ENCODE measurements at places on chromosomes 3 and 15. TPM values are rescaled to one million over a fixed set of nuclear protein-coding genes. Genes with fewer than 3 reads are reported as not detected.
A peak's percentile ranks its signal among the peaks of the same experiment; 100 is the strongest.

Gene GNAT1
- not detected for total RNA-seq

Gene SKOR1
- 0.13 TPM for total RNA-seq

- no peak overlapping the region for H3K4me3 ChIP-seq
- peaks cover 58% of the 10 kb centered on the region for H3K4me1 ChIP-seq
- H3K27ac ChIP-seq: no peak overlapping the region
- no peak for DNase-seq
- H3K27me3 ChIP-seq: no peaks in the 10 kb centered on the region
- no peaks in the 10 kb centered on the region for H3K36me3 ChIP-seq
Measured at GRCh38 chr15:99590913-99591646, 25.3 kb downstream of the MEF2A start.

DNA sequence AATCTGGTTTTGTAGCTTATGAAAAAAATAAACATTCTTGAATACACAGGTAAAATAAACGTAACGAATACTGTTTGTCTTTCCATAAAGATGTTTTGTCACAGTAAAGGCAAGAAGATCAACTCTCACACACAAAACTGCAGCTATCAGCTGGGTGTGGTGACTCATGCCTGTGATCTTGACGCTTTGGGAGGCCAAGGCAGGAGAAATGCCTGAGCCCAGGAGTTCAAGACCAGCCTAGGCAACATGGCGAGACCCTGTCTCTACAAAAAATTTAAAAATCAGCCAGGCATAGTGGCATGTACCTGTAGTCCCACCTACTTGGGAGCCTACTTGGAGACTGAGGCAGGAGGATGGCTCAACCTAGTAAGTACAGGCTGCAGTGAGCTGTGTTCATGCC is 39.6 kb downstream of the CBLB start:
- peaks cover 8% of the 10 kb centered on the region for H3K4me1 ChIP-seq
- H3K27me3 ChIP-seq: no peaks in the 10 kb centered on the region
- no peak overlapping the region for H3K4me3 ChIP-seq
- DNase-seq: no peak

Gene KCNH8
- not detected for total RNA-seq

DNA sequence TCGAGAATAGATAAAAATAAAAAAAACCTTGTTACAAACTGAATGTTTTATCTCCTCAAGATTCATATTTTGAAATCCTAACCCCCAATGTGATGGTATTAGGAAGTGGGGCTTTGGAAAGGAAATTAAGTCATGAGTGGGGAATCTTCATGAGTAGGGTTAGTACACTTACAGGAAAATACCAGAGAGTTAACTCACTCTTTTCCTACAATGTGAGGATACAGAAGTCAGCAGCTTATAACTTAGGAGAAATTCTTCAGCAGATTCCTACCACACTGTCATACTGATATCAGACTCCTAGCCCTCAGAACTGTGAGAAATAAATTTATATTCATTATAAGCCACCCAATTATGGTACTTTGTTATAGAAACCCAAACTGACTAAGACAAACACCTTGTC is 453.1 kb downstream of the GBE1 start:
- no peak overlapping the region for H3K27ac ChIP-seq
- no peaks in the 10 kb centered on the region for H3K4me1 ChIP-seq
- H3K36me3 ChIP-seq: no peaks in the 10 kb centered on the region
- H3K27me3 ChIP-seq: no peaks in the 10 kb centered on the region

Gene SCN11A
- not detected for total RNA-seq

- H3K27me3 ChIP-seq: no peaks in the 10 kb centered on the region
- peaks cover 38% of the 10 kb centered on the region for H3K4me1 ChIP-seq
- H3K27ac ChIP-seq: peak overlapping the region; percentile 63
Measured at GRCh38 chr3:11288786-11289637, 16.8 kb downstream of the ATG7 start.

Gene FANCD2OS
- not detected for total RNA-seq

Gene ECE2
- total RNA-seq: not detected

DNA sequence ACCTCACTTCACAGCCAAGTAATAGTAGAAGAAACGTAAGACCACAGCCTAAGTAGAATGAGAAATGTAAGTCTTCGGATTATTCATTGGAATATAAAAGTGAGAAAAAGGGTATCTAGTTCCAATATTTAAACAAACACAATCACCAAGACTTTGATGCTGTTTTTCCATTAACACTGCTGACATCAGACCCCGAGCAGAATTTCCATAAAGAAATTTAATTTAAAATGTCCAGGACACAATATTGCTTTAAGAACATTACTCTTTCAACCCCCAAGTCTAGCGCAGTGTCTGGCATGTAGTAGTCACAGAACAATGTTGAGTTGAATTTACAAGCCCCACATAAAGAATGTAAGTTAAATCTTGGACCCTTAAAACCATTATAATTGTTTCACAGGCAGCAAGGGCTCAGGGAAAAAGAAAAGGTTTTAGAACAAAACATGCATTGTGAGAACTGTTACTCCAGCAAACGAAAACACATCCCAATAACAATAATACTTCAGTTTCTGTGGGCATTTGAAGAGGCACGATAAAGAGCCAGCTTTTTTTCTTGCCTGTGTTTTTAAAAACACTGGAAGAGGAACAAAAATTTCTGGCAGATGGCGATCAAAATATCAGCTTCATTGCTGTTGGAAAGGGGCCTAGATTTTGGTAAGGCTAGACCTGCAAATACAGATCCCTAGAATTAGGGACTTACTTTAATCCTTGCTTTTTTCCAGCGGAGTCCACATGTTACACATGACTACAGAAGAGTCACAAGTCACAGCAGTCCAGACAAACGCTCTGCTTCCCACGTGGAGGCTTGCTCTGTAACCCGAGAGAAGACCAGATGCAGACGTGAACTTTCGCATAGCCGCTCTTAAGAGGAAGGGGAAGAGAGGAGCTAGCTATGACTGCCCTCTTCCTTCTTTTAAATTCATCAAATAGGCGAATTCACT is 77.9 kb upstream of the IGSF10 start:
- H3K27ac ChIP-seq: peak overlapping the region; percentile 1
- H3K4me3 ChIP-seq: peak overlapping the region; percentile 39
- no peaks in the 10 kb centered on the region for H3K36me3 ChIP-seq
- peak; percentile 42 for DNase-seq
- H3K27me3 ChIP-seq: no peaks in the 10 kb centered on the region

GRCh38 chr3:9102240-9102981 is 139.1 kb upstream of the RAD18 start:
- H3K27me3 ChIP-seq: no peaks in the 10 kb centered on the region
- no peak overlapping the region for H3K4me3 ChIP-seq
- H3K4me1 ChIP-seq: no peaks in the 10 kb centered on the region
- H3K36me3 ChIP-seq: no peaks in the 10 kb centered on the region
- no peak for DNase-seq
- H3K27ac ChIP-seq: no peak overlapping the region

- H3K36me3 ChIP-seq: no peaks in the 10 kb centered on the region
- H3K4me3 ChIP-seq: no peak overlapping the region
- no peak for DNase-seq
- H3K4me1 ChIP-seq: no peaks in the 10 kb centered on the region
Measured at GRCh38 chr3:74041068-74041675, 416.4 kb upstream of the PDZRN3 start.

Gene TLNRD1
- 1.9 TPM for total RNA-seq

- peak overlapping the region; percentile 33 for H3K27ac ChIP-seq
- no peaks in the 10 kb centered on the region for H3K27me3 ChIP-seq
- DNase-seq: no peak
- no peaks in the 10 kb centered on the region for H3K36me3 ChIP-seq
Measured at GRCh38 chr3:69409011-69409410, 23.1 kb upstream of the FRMD4B start.

DNA sequence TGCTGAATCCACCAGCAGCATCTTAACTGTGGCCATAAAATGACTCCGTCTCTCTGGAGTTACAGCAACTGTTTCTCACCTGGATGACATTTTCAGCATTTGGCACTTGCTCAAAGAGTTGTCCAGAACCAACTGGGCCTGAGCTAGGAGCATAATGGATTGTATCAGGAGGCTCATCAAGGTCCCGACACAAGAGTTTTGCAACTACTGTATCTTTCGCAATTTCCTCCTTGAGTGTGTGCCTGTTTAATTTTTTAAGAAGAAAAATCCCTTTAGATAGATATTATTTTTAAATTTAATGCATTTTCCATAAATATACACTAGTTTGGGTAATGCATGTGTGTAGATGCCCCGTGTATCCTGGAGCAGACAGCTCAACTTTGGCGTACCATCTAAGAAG is 44.3 kb upstream of the C3orf49 start:
- no peak overlapping the region for H3K4me3 ChIP-seq
- H3K36me3 ChIP-seq: no peaks in the 10 kb centered on the region
- no peak overlapping the region for H3K27ac ChIP-seq
- H3K27me3 ChIP-seq: no peaks in the 10 kb centered on the region
- no peaks in the 10 kb centered on the region for H3K4me1 ChIP-seq

GRCh38 chr3:108006077-108006771 is 84.6 kb downstream of the CD47 start:
- H3K27me3 ChIP-seq: no peaks in the 10 kb centered on the region
- no peak for DNase-seq
- no peak overlapping the region for H3K27ac ChIP-seq
- H3K4me3 ChIP-seq: no peak overlapping the region

DNA sequence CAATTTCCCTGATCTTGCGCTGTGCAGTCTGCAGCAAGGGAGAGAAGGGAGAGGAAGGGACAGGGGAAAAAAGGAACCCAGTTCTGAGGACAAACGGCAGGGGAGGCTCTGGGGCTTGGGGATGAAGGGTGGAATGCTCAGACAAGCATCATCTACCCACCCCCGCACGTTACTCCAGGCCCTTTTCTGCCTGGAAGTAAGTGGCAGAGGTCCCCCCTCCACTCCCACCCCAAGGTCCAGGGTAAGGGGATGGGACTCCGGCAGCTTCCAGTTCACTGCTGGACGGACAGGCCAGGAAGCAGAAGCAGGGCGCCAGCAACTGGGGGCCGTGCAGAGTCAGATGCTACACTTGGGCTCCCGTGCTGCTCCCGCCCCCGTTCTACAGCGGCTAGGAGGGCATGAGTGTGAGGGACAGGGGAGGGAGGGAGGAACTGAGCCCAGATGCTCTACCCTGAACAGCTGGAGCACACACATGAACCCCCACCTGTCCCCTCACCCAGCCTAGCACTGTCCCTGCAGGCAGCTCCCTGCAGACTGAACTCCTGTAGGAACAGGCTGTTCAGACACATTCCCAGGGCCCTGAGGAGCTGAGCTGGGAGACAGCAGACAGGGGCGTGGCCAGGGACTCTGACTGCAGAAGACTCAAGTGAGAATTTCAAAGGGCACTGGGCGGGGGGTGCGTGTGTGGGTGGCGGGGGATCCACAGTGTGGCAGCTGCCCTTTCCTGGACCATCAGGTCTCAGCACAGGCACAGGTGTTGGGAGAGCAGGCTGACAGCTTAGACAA is 59.7 kb downstream of the SENP2 start:
- H3K27ac ChIP-seq: no peak overlapping the region
- DNase-seq: no peak
- no peaks in the 10 kb centered on the region for H3K36me3 ChIP-seq

All from gastrocnemius medialis (tissue), 4 donors.